ENCODE measurements at places on chromosomes 6 and 20.

GRCh38 chr6:33895296-33895695 lies 91.5 kb upstream of the MLN start:
- DNase-seq = no peak

GRCh38 chr20:62493886-62494285 lies 18.1 kb upstream of the GATA5 start:
- DNase-seq = no peak

GRCh38 chr6:156256161-156256560 lies 521.0 kb upstream of the ARID1B start:
- no peak for DNase-seq

DNA sequence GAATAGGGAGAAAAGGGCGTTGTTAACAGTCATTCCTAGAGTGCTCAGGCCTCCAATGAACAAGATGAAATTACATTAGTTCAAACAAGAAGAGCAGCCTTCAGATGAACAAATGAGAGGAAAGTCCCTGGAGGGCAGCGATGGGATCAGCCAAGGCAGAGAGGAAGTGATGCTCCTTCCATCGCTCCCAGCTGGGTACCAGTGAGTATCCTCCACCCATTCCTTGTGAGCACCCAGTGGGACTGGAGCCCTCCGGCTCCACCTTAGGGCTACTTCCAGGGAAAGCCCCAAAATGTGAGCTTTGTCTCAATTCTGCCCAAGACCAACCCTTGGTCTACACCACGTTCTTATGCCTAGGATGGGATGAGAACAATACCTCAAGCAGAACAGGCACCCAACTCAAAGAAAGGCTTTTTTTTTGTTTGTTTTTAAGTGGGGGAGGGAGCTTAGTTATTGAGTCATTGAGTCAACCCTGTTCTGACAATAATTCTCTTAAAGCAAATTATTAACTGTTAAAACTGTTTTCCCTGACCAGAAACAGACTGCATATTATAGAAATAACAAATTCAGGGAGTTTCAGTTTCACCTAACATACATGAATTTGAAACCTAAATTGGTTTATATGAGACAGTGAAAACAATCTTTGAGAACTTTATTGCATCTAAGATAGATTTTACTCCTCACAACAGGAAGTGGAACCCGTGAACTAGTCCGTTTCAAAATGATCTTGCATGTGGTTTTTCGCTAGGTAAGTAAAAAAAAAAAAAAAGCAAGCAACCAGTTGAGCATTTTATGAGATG lies 106.9 kb downstream of the IPCEF1 start:
- DNase-seq = no peak

GRCh38 chr20:51337126-51337805 lies 205.3 kb downstream of the NFATC2 start:
- no peak for DNase-seq

- no peak for DNase-seq
These were observed 222.8 kb upstream of the PLN start for GRCh38 chr6:118325220-118325860.

DNA sequence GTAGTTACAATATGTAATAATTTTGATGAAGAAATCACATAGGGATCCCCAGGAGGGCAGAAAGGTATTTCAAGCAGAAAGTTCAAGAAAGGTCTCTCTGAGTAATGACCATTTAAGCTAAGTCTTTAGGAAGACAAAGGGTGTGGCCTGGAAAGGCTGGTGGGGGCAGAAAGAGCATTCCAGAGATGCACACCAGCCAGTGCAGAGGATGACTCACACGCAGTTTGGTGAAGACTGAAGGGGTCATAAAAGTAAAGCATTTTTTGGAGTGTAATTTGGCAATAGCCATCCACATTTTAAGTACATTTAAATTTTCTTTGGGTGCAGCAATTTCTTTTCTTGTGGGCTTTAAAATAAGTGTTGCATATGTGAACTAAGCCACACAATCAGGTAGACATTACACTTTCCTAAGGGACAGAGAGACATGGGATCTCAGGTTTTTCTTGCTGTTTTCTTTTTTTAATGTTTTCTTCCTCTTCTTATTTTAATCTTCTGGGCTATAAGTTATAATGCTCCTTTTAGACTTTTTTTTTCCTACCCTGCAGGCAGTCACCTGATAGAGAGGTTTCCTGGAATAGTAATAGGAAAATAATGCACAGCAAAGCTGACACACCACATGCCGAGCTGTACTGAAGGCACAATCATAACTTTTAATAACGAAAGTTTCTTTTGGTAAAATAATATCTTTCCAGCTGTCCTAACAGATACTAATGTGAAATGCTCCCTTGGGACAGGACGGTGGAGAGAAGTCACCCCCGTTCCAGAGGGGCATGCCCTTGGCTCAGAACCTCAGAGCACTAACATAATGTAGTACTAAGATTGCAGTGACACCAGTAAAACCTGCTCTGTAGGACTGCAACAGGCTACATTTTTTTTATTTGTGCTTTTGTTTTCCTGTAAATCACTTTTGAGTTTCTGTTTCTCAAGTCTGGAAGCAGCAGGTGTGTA lies 49.6 kb upstream of the PTPRK start:
- DNase-seq = peak; percentile 87

- DNase-seq = no peak
These were observed 45.8 kb downstream of the TNFAIP3 start for GRCh38 chr6:137912813-137913212.

- DNase-seq = no peak
These were observed 208.4 kb upstream of the MARCKS start for GRCh38 chr6:113648698-113649097.

- DNase-seq = peak; percentile 65
These were observed 10.4 kb downstream of the MRPL14 start for GRCh38 chr6:44116641-44117382.

DNA sequence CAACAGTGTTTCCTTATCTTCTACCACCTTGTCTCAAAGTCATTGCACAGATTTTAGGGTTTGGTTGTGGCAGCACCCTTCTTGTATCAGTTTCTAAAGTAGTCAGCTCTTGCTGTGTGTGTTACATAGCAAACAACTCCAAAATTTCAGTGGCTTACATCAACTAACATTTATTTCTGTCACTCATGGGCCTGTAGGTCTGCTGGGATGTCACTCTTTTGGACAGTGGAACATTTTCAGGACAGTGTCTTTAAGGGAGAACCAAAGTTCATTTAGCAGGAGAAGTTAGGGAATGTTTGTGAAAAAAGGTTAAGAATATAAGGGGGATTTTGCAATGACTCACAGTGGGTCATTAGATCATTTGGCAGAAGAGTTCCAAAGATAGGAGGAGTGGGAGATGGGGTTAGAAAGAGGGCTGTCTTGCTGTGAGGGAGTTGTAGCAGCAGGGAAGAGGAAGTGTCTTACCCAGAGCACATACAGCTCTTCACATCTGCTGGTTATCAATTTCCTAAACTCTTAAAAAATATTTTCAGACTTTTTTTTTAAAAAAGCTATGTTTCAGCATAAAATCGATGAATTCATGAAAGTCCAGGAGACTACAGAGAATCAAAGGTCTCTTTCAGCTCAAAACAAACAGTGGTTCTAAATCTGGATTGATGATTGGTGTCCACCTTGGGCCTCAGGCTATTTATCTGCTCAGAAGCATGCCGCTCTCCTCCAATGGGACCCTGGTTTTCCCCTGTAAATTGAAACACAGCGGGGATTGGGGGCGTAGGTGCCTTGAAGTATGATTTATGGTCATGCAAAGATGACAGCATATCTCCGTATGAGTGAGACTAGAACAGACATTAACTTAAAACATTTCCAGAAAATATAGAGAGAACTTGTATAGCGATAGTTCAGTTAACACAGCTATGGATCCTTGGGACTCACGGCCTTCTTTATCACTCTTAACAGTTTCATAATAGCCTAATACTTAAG lies 117.3 kb downstream of the B3GAT2 start:
- no peak for DNase-seq

DNA sequence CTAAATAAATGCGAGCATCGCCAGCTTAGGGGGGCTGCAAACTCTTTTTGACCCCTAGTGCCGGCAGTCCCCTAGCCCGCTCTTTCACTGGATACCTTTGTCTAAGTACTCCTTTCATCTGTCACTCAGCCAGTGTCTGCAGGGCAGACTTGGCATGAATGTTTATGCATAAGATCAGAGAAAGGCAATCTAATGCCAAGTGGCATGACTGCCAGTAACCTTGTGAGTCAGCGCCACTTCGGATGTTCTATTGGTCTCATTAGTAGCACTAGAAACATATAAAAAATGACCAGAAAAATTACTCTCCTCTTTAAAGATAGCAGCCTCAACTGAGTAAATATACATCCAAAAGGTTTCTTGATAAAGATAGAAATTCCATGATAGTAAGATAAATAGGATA lies 192.2 kb downstream of the TBC1D32 start:
- no peak for DNase-seq

- DNase-seq = no peak
These were observed 74.5 kb upstream of the CD2AP start for GRCh38 chr6:47403056-47403455.

- no peak for DNase-seq
These were observed 8.9 kb upstream of the IGF2R start for GRCh38 chr6:159959976-159960384.

DNA sequence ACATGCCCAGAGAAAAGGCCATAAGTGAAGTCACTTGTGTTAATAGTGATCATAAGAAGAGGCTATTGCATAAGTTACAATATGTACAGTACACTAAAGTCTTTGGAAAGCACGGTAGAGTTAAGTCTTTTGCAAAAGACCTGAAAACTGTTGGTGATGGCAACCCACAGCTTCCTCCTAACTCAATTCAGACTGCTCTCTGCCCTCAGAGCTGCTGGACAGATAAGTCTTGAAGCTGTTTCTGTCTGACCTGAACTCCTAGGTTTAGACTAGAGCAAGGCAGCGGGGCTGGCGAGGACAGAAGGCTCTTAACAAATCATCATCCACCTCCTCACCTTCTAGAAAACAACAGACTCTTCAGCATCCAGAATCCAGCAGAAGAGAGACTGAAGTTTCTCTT lies 125.4 kb downstream of the CD24 start:
- DNase-seq = no peak

DNA sequence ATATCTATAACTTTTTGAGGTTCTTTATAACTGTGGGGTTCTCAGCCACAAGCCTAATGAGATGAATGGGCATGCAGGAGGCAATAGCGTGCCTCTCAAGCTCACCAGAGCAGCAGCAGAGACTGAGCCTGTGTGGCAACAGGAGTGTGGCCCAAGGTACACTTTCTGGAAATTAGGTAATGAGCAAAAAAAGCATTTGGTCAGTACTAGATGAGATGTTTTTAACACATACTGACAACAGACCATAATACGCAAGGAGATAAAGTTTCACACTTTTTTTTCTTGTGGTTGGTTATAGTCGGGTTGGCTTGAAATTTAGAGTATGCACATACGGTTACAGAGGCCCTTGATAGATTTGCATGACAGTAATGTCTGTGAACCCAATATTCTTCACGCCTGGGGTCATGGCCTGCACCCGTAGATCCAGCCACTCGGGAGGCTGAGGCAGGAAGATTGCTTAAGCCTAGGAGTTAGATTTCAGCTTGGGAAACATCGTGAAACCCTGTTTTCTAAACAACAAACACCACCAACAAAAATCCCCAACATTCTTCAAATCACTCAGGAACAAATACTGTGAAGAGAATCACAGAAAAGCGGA lies 300.1 kb downstream of the GMDS start:
- no peak for DNase-seq

- no peak for DNase-seq
These were observed 319.7 kb upstream of the MAN1A1 start for GRCh38 chr6:119669221-119669620.

GRCh38 chr6:17212546-17213371 lies 68.4 kb upstream of the RBM24 start:
- DNase-seq = no peak

DNA sequence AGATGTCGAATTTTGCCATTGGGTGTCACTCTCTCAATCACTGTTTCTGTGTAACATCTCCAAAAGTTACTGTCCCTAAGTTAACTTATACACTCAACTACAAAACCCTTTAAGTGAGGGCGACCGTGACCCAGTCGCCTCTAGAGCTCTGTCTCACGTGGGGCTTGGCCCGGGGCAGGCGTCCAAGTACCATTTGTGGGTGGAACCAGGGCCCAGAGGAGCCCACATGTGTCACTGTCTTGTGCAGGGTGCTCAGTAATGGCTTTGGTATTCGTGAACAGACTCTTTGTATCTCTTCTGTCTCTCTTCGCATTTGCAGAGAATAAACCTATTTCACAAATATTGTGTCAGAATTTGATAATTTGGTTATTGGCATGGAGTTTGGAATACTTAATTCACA lies 109.9 kb upstream of the THBS2 start:
- DNase-seq = no peak

DNA sequence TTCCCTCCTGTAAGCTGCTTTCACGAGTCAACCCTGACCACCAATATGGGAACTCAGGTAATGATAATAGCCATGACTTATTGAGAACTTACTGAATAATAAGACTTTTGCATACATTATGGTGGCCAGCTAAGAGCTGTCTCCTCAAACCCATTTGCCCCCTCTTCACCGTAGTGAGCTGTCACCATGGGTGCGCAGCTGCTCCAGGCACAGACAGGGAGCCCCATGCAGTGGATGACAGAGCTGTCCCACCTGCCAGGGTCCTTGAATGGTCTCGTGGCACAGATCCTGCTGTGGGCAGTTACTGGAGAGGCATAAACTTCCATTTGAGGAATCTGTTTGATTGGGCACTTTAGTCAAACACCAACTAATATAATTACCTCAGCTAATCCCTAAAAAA lies 1.9 kb downstream of the SLC22A16 start:
- no peak for DNase-seq

GRCh38 chr20:3758566-3758965 lies 9.0 kb downstream of the ADISSP start:
- no peak for DNase-seq

GRCh38 chr6:167122827-167123657 lies at the start of gene CCR6:
Gene CCR6, plus strand, starts transcription at chr6:167123096. Its CDS starts 13,039 bp downstream, at chr6:167136135.
- no peak for DNase-seq

- DNase-seq = no peak
These were observed 67.5 kb downstream of the FARS2 start for GRCh38 chr6:5328800-5329199.

DNA sequence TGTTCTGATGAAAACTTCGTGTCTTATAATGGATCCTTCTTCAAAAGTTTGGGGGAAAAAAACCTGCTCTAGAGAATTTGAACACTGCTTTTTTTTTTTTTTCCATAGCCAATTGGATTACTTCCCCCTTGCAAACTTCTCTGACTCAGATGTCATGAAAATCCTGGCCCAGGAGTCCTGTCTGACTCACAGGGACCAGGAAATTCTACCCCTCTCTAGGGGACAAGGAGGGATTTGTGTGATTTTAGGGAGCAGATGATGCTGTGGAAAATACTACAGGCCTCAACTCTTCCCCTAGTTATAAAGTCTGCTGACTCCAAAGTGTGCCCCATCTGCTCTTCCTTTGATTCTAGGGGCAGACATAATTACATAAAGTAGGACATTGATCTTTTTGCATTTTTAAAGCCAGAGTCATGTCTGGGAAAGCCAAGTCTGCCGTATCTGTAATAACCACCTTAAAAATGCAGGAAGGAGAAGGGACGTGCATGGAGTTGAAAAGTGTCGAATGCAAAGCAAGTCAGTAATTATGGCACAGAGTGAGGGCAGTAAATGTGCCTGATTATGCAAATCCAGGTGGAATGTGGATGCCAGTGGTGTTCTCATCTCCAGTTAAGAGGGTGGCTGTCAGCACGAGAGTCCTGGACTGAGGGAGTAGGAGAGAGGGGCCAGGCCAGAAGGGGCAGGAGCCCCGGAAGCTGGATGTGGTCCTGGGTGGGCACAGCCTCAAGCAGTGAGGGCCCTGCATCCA lies 144.3 kb upstream of the SULF2 start:
- peak; percentile 79 for DNase-seq

GRCh38 chr6:158008864-158009113 lies 27.1 kb downstream of the SYNJ2 start:
- DNase-seq = no peak

Measured in fibroblast of skin of left quadriceps (primary cell).